ENCODE measurements at places on chromosomes 13 and 19.

DNA sequence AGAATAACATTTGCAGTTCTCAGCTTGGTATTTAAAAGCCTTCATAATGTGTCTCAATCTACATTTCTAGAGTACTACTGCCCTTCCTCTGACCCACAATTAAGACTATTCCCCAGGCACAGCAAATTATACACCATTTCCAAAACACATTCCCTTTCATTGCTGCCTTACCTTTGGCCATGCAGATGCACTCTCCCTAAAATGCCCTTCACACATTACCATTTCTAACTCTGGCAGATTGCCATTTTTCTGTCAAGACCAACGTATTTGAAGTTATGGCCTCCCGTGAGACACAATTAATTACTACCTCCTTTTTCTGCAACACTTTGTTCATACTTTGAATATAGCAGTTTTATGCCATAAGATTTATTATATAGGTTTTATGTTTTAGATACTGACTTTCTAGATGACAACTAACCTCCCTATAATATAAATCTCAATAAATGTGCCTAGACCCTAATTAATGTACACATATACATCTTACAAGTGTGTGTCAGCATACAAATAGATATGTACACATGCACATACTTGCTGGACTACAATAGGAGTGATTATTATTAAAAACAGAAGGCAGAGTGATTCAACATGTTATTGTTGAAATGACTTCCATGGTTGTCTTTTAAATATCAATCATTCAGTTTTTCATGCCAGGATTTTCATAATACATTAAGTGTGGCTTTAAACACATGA lies 2902.5 kb downstream of the PCDH9 start:
- DNase-seq = no peak

GRCh38 chr13:106566641-106567473 lies 1.1 kb downstream of the ARGLU1 start:
- DNase-seq = peak; percentile 70

DNA sequence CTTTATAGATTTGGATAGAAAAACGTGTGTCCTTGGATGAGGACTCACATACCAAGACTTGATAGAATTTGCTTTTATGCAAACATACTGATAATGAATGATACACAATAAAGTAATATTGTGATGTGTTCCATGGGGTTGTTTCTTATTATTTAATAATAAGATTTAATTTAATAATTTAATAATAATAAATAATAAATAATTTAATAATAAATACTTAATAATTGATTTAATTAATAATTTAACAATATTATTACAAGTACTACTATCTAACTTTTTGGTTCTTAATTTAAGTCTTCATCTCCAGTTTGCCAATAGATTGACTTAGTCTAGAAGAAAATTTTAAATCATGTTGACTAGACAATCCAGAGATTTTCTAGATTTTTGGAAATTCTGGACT lies 909.2 kb upstream of the PCDH20 start:
- no peak for DNase-seq

- DNase-seq = no peak
Observed at GRCh38 chr13:109954441-109954840, 168.1 kb upstream of the IRS2 start.

GRCh38 chr13:39259371-39260140 lies 221.3 kb downstream of the NHLRC3 start:
- peak; percentile 24 for DNase-seq

GRCh38 chr19:56660381-56661107 lies 11.0 kb downstream of the ZNF835 start:
- DNase-seq = no peak

DNA sequence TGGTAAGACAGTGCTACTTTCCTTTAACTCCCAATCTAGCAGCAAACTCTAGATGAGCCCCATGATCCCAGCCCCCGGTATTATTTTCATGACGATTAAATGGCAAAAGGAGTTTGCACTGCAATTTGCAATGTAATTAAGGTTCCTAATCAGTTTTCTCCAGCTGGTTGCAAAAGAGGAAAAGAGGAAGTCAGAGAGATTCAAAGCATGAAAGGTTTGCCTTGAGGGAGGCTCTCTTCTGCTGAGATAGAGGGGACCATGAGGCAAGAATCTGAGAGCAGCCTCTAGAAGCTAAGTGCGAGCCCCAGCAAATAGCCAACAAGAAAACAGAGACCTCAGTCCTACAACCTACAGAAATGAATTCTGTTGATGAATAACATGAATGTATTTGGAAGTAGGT lies 527.1 kb downstream of the UQCRFS1 start:
- no peak for DNase-seq

DNA sequence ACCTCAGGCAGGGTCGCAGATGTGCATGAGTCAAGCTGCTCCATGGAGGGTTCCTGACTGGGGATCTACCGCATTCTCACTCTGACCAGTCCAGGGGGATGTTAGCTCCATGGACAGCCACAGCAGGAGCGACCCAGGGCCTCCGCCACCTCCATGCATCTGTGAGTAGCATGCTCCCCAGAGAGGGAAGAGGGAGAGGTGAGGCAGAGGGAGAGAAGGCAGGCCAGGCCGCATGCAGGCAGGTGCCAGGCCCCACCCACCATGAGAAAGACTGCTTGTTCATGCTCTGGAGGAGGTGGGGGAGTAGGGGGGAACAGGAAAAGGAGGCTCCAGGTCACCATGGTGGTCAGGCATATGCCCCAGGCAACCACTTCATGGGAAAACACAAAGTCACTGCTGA lies 20.3 kb downstream of the TUBA3C start:
- DNase-seq = no peak

DNA sequence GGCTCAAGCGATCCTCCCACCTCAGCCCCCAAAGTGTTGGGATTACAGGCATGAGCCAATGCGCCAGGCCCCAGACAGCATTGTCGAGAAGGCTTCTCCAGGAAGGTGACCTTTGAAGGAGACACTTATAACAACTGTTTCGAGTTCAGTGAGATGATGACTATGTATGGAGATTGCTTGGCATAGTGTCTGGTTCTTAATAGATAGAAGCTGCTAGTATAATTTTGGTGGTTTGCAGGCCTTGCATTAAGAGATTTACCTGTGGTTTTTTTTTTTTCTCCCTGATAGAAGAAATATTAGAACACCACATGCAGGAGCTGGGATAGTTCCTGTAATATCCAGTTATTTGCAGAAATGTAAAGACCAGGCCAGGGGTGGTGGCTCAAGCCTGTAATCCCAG lies 3.7 kb downstream of the MARCHF2 start:
- DNase-seq = no peak

- no peak for DNase-seq
Observed at GRCh38 chr13:73167028-73167820, 108.4 kb downstream of the KLF5 start.

- DNase-seq = no peak
Observed at GRCh38 chr13:76888421-76888820, 2.2 kb upstream of the KCTD12 start.

- DNase-seq = peak; percentile 78
Observed at GRCh38 chr19:12564016-12564664, 12.9 kb upstream of the ZNF564 start.

DNA sequence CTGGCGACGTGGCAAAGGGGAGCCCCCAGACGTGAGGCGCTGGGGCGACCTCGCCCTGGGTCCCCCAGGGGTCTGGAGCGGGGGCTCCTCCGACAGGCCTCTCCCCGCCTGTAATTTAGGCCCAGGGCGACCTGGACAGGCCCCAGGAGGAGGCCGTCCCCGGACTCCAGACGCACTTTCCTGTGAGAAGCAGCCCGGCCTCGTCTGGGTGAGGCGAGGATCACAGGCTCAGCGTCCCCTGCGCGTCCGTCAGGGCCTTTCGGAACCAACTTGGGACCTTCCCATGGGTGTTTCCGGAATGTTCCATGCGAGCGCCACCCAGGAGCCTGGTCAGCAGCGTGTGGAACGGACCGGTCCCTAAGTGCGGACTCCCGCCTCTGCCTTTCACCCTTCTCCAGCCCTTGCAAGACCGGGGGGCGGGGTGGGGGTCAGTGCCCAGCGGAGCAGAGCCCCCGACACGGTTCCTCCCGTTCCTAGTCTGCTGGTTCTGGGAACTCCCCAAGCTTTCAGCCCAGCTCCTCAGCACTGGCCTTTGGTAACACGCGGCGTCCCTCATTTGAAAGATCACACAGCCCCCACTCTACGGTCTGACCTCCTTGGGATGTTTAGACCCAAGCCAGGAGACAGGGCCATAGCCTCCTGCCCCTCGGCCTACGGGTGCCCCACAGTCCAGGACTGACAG lies 1.1 kb upstream of the GRTP1 start:
- DNase-seq = no peak

GRCh38 chr19:15251010-15251748 lies 18.9 kb upstream of the EPHX3 start:
- no peak for DNase-seq

DNA sequence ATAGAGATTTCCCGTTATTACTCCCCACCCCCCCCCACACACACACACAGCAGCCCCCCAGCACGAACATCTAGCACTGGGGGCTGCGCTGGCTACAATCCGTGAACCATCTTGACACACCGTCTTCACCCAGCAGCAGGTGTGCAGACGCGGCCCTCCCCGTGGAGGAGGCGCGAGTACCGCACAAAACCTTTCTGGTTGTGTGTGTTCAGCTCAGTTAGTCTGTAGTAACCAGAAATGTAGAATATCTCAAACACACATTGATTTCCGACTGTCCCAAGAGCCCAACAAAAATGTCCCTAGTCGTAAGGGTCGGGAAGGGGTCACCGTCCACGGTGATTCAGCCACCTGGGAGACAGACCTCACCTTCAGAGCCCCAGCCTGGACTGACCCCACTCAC lies 122.7 kb downstream of the RAB20 start:
- no peak for DNase-seq

DNA sequence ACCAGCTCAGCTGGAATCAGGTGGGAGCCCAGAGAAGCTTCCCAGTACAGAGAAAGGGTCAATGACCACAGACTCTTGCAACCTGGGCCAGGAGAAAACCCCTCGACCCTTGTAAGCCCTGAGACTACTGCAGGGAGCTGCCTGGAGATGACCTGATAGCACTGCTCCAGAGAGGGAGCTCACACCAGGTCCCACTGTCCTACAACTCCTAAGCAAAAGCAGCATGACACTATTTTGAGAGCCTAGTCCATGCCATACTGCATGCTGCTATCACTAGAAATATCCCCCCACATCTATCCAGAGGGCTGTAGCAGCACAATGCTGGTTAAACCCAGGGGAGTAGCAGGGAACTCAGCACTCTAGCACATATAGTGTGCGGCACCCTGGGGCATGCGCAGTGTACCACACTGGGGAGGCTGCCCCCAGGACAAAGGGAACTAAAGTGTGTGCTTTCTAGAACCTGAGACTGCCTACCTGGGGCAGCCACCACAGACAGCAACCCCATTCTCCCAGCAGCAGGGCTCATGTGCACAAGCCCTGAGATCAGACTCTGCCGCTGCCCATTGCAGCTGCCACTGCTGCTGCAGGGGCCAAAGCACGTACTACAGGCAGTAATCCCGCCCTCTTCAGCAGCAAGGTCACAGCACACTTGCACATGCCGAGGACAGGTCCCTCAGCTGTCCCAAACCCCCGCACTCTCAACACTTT lies 27.1 kb upstream of the N4BP2L1 start:
- no peak for DNase-seq

DNA sequence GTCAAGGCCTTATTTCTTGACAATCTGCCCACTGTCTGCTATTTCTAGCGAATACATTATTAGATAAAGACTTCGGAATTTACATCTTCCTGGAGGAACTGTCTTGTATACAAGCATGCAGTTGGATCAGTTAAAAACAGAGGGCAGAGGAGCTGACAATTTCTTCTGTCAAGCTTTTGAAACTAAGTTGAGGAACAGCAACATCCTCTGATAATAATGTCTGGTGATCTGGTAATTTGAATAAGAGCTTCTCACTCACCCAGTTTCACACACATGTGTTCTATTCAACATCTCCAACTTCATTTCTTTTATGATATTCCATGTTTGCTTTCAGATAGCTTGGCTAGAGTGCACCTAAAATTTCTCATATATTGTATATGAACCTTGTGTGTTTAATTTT lies 50.2 kb downstream of the MTMR6 start:
- no peak for DNase-seq

DNA sequence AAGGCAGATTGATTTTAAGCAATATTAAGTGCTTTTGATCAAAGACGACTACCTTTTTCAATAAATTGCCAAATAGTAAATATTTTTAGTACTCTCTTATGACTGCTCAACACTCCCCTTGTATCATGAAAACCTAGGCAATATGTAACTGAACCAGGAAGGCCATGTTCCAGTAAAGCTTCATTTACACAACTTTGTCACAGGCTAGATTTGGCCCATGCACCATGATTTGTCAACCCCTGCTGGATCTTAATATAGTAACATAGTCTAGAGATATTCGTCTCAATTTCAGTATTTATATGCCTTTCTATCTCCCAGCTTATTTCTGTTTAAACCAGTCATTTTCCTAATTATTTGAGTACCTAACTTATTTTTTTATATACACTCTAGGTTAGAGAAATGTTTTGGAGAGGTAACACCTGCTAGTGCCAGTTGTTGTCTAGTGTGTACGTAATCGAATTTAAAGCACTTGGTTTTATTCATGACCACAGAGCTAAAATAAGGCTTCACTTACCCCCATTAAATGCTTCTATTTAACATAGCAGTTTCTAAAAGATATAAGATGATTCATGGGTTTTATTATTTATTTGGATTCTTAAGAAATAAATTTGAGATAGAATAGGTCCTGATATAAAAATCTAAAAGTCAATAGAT lies 21.0 kb downstream of the TPP2 start:
- DNase-seq = no peak

GRCh38 chr13:75038393-75039113 lies 443.4 kb downstream of the TBC1D4 start:
- DNase-seq = no peak

- no peak for DNase-seq
Observed at GRCh38 chr13:74891610-74892009, 590.4 kb downstream of the TBC1D4 start.

DNA sequence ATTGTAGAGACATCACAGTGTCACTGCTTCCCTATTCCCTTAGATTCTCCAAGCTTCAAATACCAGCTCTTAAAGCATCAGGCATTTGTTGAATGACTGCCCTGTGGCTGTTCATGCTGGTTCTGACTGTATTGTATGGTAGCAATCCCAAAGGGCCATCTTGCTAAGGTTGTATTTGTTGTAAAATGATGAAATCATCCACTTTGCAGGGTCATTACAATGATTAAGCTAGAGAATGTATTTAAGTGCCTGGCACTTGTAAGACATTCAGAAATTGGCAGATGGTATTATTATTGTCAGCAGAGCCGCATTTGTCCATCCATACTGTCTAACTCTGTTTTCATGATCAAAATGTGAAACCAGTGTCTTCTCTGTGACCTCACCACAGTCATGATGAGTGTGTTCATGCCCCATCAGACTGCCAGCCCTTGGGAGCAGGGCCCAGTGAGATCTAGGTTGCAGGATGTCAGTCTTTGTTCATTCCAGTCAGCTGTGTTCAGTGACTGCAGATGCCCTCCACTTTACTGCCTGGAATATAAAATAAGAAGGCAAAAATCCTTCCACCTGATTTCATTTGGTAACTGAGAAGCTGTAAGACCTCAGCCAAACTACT lies 86.1 kb downstream of the DHRS12 start:
- DNase-seq = no peak

All from GM06990 (cell line).